ENCODE measurements at places on chromosomes 6 and 20.

- DNase-seq, result no peak
Measured at GRCh38 chr6:93471281-93471680, 51.9 kb upstream of the EPHA7 start.

GRCh38 chr20:45459606-45460005, 9.9 kb upstream of the WFDC2 start:
- DNase-seq, result no peak

DNA sequence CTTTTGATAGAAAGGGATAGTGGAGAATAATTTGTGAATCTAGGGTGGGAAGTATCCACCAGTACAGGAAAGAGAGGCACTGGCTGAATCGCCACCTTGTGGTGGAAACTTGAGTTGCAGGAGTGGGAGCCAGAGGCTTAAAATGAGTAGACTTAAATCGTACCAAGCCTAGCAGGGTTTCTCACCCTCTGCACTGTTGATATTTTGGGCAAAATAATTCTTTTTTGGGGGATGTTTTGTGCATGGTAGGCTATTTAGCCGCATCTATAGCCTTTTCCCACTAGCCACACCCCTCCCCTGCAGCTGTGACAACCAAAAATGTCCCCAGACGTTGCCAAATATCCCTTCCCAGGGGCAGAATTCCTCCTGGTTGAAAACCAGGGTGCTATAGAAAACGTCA, 119.1 kb downstream of the DHX35 start:
- peak; percentile 67 for DNase-seq

- DNase-seq, result no peak
Measured at GRCh38 chr20:3612795-3613572, 50.2 kb downstream of the GFRA4 start.

DNA sequence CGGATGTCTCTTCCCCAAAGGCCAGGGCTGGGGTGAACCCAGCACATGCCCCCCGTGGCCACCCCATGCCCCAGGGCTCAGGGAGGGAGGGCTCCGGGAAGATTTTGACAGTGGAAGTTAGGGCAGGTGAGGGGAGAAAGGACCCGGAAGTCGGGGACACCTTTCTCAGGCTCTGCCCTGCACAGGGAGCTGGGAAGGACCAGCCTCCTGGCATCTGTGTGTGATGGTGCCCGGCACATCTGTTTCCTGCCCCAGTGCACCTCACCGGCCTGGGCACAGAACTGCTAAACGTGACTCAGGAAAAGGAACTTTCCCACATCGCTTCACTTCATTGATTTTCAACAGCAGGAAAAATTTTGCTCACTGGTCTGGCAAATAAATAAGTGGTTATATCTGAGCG, 141.1 kb upstream of the AFDN start:
- DNase-seq, result no peak

- no peak for DNase-seq
Measured at GRCh38 chr6:159701413-159701999, 8.5 kb upstream of the SOD2 start.

DNA sequence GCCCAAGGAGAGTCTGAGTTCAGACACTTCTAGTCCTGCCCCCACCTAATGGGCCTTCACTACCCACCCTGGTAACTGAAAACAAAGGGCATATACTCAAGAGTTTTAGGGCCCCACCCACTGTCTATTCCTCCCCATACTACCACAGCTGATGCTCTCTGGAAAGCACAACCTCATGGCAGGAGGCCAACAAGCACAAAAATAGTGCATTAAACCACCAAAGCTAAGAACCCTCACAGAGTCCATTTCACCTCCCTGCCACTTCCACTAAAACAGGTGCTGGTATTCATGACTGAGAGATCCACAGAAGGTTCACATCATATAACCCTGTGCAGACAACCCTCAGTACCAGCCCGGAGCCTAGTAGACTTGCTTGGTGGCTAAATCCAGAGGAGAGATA, 132.1 kb upstream of the ADGRB3 start:
- DNase-seq, result no peak

- no peak for DNase-seq
Measured at GRCh38 chr6:5053864-5054244, 31.3 kb upstream of the PPP1R3G start.

DNA sequence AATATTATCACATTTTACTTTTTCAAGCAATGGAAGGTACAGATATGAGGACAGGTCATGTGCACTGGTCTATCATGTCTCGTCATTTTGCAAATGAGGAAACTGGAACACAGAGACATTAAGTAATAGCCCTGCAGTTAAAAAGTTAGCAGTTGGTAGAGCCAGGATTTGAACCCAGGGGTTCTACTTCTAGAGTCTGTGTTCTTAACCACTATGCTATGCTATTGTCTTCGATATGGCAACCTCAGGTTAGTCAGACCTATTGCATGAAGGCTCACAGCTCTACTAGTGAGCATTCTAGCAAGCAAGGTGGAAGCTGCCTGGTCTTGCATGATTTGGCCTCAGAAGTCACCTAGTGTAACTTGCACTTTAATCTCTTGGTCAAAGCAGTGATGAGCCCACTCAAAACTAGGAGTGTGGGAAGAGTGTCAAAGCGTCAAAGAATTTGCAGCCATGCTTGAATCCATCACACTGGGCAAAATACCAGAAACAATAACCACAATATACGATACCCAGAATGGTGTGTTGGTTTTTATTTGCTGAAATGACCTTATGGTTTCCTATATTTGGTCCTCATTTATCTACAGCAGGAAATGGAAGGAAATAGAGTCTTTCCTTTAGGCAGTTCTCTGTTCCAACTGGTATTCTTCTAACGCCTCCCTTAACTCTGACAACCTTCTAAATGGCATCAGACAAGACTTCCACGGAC, 20.4 kb upstream of the BMP2 start:
- no peak for DNase-seq

DNA sequence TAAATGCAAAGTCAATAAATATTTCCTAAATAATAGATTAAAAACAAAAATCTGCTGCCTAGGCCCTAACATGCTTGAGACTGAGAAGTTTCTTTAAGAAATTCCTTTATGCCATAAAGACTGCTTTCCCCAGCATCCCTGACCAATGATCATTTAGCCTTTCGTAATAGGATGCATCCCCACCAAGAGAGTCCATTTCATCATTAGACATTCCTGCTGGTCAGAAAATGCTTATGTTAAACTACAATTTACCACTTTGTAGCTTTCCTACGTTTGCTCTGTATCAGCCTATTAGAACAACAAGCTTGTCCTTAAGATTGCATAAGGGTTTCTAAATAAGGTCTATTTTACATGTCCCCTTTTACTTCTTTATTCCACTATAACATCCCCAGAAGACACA, 59.8 kb upstream of the HSF2 start:
- DNase-seq, result no peak

DNA sequence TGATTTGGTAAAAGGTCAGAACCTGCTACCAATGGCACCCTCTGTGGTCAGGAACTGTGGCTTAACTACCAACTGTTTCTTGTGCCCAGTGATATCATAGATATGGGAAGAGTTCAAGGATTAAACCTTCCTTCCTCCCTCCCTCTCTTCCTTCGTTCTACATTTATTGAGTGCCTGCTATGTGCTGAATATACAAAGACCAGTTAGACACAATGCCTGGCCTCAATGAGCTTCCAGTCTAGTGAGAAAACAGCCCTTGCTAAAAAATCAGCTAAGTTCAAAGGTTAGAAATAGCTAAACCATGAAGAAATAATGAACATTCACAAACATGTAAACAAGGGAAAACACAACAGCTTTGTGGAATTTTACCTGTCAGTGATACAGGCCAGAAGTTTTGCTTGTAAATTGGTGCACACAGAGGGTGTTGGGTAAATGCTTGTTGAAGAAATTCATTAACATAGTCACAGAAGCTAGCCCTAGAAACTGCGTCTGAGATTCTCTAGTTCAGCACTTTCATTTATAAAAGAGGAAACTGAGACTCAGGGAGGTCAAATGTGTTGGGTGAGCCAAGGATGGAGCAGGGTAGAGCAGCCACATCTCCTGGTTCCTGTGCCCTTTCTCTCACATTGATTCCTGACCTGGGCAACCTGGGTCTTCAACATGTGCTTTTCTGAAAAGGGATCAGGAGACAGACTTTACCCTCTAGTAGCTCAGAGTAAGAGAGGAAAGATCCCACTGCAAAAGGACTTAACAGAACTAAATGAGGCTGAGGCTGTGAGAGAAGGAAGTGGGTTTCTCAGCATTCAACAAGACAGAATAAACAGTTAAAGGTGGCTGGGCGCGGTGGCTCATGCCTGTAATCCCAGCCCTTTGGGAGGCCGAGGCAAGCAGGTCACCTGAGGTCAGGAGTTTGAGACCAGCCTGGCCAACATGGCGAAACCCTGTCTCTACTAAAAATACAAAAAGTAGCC, 14.4 kb upstream of the FOXO3 start:
- no peak for DNase-seq

- no peak for DNase-seq
Measured at GRCh38 chr6:117077300-117077699, 188.1 kb upstream of the VGLL2 start.

- no peak for DNase-seq
Measured at GRCh38 chr6:5751525-5752390, 255.0 kb downstream of the NRN1 start.

Data from thymus (tissue), 14 donors.